ENCODE measurements at places on chromosomes 7 and 10. TPM values are rescaled to one million over a fixed set of nuclear protein-coding genes. Genes with fewer than 3 reads are reported as not detected.

GRCh38 chr10:113056030-113056429 is 106.0 kb downstream of the TCF7L2 start:
- no peak for DNase-seq
- no peaks in the 10 kb centered on the region for H3K27me3 ChIP-seq
- H3K27ac ChIP-seq: no peak overlapping the region
- no peak overlapping the region for H3K4me3 ChIP-seq
- H3K4me1 ChIP-seq: peaks cover 78% of the 10 kb centered on the region

GRCh38 chr7:39310699-39311098 is 255.5 kb upstream of the YAE1 start:
- no peak for DNase-seq
- H3K4me1 ChIP-seq: no peaks in the 10 kb centered on the region
- H3K4me3 ChIP-seq: no peak overlapping the region
- no peaks in the 10 kb centered on the region for H3K36me3 ChIP-seq
- no peaks in the 10 kb centered on the region for H3K27me3 ChIP-seq

The ADAM22 gene
- total RNA-seq: 6.1 TPM

The DNAJC12 gene
- 2.7 TPM for total RNA-seq

The SPACDR gene
- total RNA-seq: not detected

The SORBS1 gene
- total RNA-seq: 116 TPM

- no peaks in the 10 kb centered on the region for H3K27me3 ChIP-seq
- H3K4me1 ChIP-seq: no peaks in the 10 kb centered on the region
- no peak overlapping the region for H3K4me3 ChIP-seq
- no peak overlapping the region for H3K27ac ChIP-seq
- H3K36me3 ChIP-seq: no peaks in the 10 kb centered on the region
These were observed 279.4 kb upstream of the CACNA2D1 start for GRCh38 chr7:82722946-82723345.

DNA sequence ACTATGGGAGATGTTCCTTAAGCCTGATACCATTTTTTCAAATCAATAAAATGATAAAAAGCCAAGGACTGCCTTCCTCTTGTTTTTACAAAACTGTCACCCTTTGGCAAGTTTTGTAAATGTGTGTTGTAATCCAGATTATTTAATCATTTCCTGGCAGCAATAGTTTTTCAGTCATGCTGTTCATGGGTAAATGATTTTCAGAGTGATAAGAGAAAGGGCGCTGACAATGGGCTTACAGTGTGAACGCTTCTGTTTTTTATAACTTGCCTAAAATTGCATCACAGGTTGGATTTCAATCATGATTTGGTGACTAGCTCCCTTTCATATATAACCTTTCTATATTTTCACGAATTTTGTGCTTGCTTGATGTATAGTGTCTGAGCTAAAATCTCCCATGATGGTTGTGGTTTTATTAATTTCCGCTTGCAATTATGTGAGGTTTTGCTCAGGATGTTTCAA is 19.0 kb upstream of the DMBT1 start:
- no peak overlapping the region for H3K27ac ChIP-seq
- H3K27me3 ChIP-seq: no peaks in the 10 kb centered on the region
- H3K36me3 ChIP-seq: no peaks in the 10 kb centered on the region
- H3K4me3 ChIP-seq: no peak overlapping the region
- DNase-seq: no peak

DNA sequence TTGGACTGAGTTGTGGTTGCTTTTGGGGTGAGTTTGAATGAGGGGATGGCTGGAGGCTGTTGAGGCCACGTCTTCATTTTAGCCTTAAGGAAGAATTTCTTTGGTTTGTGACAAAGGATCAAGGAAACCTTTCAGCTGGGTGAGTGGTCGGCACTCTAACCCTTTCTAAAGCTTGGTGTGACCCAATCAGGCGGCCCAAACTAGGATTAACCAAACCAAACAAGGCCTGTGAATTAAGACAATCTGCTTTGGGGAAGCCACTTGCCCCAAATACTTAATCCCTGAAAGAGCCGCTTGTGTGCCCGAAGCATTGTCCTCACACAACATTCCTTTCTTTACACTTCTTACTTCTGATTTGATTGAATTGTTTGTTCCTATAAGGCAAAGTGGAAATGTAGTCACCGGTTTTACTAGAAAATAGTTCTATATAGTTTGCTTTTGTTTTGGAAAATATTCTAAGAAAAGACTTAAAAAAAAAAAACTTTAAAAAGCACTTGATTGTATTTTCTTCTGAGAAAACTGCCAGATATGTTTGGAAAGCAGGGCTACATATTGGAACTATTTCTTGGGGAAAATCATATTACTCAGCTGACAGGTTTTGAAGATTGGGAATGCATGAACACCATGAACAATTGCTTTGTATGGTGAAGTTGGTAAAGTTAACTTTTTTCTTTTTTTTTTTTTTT is 272.4 kb upstream of the BMPER start:
- no peaks in the 10 kb centered on the region for H3K27me3 ChIP-seq
- H3K27ac ChIP-seq: no peak overlapping the region
- H3K4me1 ChIP-seq: no peaks in the 10 kb centered on the region
- H3K36me3 ChIP-seq: no peaks in the 10 kb centered on the region
- DNase-seq: no peak

The HOXA10 gene
- total RNA-seq: 19.2 TPM

The ATP6V0A4 gene
- 1.2 TPM for total RNA-seq

DNA sequence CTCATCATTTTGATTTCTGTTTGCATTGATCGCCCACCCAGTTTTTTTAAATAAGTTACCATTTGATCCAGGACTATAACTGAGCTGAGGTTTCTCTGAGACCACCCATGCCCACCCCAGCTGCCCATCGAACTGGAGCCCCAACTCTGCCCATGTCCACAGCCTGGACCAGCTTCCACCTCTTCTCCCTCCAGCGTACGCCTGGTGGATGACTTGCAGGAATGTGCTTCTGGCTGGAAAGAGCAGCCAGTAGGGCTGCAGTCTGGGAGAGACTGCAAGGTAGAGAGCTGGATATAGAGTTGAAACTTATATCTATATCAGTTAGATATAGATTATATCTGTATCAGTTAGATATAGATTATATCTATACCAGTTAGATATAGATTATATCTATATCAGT is 25.8 kb upstream of the LRRC18 start:
- H3K27me3 ChIP-seq: no peaks in the 10 kb centered on the region
- H3K4me1 ChIP-seq: no peaks in the 10 kb centered on the region
- H3K36me3 ChIP-seq: no peaks in the 10 kb centered on the region
- H3K4me3 ChIP-seq: no peak overlapping the region
- no peak for DNase-seq

- no peaks in the 10 kb centered on the region for H3K36me3 ChIP-seq
- H3K4me3 ChIP-seq: no peak overlapping the region
These were observed 244.4 kb downstream of the TNS3 start for GRCh38 chr7:47337531-47337930.

The CALML3 gene
- 50.6 TPM for total RNA-seq

- H3K4me3 ChIP-seq: peak overlapping the region; percentile 35
- H3K36me3 ChIP-seq: no peaks in the 10 kb centered on the region
- H3K4me1 ChIP-seq: peaks cover 6% of the 10 kb centered on the region
- H3K27me3 ChIP-seq: no peaks in the 10 kb centered on the region
- H3K27ac ChIP-seq: no peak overlapping the region
These were observed 38.0 kb downstream of the ZNF777 start for GRCh38 chr7:149422914-149423301.

The RADIL gene
- 16.5 TPM for total RNA-seq

The ZNF117 gene
- 18.2 TPM for total RNA-seq

- H3K27me3 ChIP-seq: no peaks in the 10 kb centered on the region
- H3K4me3 ChIP-seq: no peak overlapping the region
These were observed 11.5 kb downstream of the GTF2IRD1 start for GRCh38 chr7:74464931-74465886.

DNA sequence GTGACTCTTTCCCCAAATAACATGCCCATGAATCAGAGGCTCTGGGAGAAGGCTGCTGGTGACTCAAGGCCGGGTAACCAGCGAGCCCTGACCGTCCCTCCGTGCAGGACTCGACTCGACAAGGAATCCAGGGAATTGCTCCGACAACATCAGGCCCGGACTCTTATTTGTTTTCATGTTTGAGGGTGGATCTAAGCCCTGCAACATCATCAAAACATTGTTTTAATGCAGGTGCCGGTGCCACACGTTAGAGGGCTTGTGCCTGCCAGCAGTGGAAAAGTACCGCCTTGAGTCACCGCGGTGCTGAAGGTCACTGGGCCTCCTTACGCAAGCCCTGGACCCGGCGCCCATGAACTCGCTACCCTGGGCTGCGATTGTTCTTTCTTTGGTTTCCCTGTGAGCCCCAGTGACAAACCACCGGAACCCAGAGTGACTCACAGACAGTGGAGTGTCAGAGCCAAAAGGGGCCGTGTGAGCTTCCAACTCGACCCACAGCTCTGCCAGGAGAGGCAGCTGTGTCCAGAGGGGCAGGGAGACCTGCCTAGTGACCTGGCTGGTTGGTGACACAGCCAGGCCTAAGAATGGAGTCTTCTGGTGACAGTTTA is 139.4 kb upstream of the SHH start:
- no peaks in the 10 kb centered on the region for H3K36me3 ChIP-seq
- no peaks in the 10 kb centered on the region for H3K4me1 ChIP-seq
- DNase-seq: no peak
- H3K4me3 ChIP-seq: no peak overlapping the region
- H3K27ac ChIP-seq: no peak overlapping the region

GRCh38 chr10:12644380-12645144 is 295.2 kb downstream of the CAMK1D start:
- no peaks in the 10 kb centered on the region for H3K36me3 ChIP-seq
- no peaks in the 10 kb centered on the region for H3K27me3 ChIP-seq
- H3K4me1 ChIP-seq: no peaks in the 10 kb centered on the region
- H3K27ac ChIP-seq: no peak overlapping the region

The CYP2C9 gene
- 3.4 TPM for total RNA-seq

DNA sequence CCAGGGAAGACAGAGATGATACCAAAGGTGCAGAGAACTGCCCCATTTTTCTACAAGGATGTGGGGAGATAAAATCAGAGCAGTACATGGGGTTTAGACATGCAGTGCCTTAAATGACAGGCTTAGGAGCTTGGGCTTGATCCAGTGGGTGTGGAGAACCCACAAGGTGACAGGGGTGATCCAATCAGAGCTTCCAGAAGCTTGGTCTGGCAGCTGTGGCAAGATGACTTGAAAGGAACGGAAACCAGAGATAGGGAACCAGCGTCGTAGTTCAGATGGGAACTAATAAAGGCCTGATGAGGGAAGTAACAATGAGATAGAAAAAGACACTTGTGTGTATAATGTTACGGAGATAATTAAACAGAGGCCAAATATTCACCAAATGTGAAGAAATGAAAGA is 80.7 kb downstream of the SLC37A3 start:
- H3K27ac ChIP-seq: no peak overlapping the region
- peaks cover 25% of the 10 kb centered on the region for H3K4me1 ChIP-seq
- H3K27me3 ChIP-seq: no peaks in the 10 kb centered on the region
- no peak overlapping the region for H3K4me3 ChIP-seq
- no peaks in the 10 kb centered on the region for H3K36me3 ChIP-seq

DNA sequence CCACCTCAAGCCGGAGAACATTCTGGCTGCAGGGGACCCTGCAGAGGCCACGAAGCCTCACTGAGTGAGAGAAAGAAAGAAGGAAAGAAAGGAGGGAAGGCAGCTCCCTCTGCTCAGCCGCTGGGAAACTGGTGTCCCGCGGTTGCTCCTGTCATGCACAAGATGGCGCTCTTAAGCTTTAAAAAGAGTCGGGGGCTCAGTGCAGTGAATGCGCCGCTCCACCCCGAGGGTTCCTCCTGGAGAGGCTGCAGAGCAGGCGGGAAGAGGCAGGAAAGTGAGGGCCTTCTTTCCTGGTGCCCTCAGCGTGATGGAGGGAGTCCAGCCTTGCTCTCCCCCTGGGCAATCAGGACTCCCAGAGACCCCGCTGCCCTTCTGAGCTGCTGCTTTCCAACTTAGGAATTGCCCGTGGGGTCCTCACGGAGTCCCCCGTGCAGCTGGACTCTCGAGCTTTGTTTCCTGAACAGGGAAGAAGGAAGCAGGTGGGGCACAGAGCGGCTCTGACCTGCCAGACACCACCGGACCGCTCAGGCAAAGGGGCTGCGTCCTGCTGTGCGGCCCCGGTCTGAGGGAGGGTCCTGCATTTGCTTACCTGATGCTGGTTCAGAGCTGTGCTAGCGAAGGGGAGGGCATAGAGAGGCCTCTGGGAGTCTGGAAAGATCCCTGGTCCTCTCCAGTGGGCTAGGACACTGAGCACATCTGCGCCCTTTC is 141.9 kb upstream of the MKI67 start:
- no peak for DNase-seq
- no peaks in the 10 kb centered on the region for H3K27me3 ChIP-seq
- H3K4me1 ChIP-seq: no peaks in the 10 kb centered on the region
- no peaks in the 10 kb centered on the region for H3K36me3 ChIP-seq
- H3K27ac ChIP-seq: no peak overlapping the region

GRCh38 chr10:78552261-78552811 is 516.4 kb upstream of the ZMIZ1 start:
- peaks cover 38% of the 10 kb centered on the region for H3K4me1 ChIP-seq
- peak overlapping the region; percentile 70 for H3K27ac ChIP-seq
- no peak overlapping the region for H3K4me3 ChIP-seq
- no peak for DNase-seq
- no peaks in the 10 kb centered on the region for H3K36me3 ChIP-seq

- H3K4me3 ChIP-seq: no peak overlapping the region
- no peaks in the 10 kb centered on the region for H3K4me1 ChIP-seq
These were observed 12.1 kb upstream of the CEP41 start for GRCh38 chr7:130452951-130453350.

The NPFFR1 gene
- total RNA-seq: not detected

DNA sequence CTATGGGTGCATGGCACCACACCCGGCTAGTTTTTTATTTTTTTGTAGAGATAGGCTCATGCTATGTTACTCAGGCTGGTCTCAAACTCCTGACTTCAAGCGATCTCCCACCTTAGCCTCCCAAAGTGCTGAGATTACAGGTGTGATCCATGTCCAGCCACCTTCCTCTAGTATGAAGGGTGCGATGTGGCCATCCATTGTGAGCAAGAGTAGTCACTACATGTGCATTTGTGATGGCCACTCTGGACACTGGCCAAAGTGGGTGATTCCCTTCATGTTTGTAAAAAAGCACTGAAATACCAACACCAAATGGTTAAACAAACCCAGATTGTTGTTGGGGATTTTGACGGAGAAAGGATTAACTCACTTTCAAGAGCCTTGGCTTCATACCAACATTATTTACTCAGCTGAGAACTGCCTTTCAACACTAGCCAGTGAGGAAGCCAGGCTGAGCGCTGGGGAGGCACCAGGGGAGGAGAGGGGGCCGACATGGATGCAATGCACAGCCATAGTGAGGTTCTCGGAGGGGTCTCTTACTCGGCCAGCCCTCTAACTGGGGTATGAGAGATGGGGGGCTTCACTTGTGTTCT is 198.1 kb upstream of the LYZL2 start:
- no peak overlapping the region for H3K4me3 ChIP-seq
- H3K4me1 ChIP-seq: peaks cover 40% of the 10 kb centered on the region
- no peaks in the 10 kb centered on the region for H3K36me3 ChIP-seq
- no peaks in the 10 kb centered on the region for H3K27me3 ChIP-seq
- no peak for DNase-seq
- no peak overlapping the region for H3K27ac ChIP-seq

- DNase-seq: no peak
- no peaks in the 10 kb centered on the region for H3K27me3 ChIP-seq
- peaks cover 66% of the 10 kb centered on the region for H3K4me1 ChIP-seq
These were observed 3.2 kb downstream of the PSMA2 start for GRCh38 chr7:42928754-42929153.

The PDE6C gene
- total RNA-seq: not detected

Measured in vagina (tissue), 2 donors.